Calu3 (cell line): ENCODE measurements at places on chromosomes 7 and 10. TPM values are rescaled to one million over a fixed set of nuclear protein-coding genes. Genes with fewer than 3 reads are reported as not detected.

HECW1 gene
- 0.17 and 0.33 TPM in 2 replicates for total RNA-seq

ZNF804B gene
- not detected in 2 replicates for total RNA-seq

CTAGE8 gene
- 3.9 and 4.3 TPM in 2 replicates for total RNA-seq

PIK3AP1 gene
- total RNA-seq: 114 and 117 TPM in 2 replicates

GPR141 gene
- not detected in 2 replicates for total RNA-seq

ZNF398 gene
- 14.6 and 17.0 TPM in 2 replicates for total RNA-seq

ODAD2 gene
- total RNA-seq: 0.20 and 0.61 TPM in 2 replicates

VPS37D gene
- total RNA-seq: 0.94 and 1.3 TPM in 2 replicates

FAM107B gene
- 164 and 168 TPM in 2 replicates for total RNA-seq

CLRN3 gene
- total RNA-seq: 0.52 and 0.76 TPM in 2 replicates

DENND11 gene
- total RNA-seq: 24.5 and 26.5 TPM in 2 replicates

DGKI gene
- not detected in 2 replicates for total RNA-seq

RBP3 gene
- not detected in 2 replicates for total RNA-seq

MRPL32 gene
- 86.4 and 87.8 TPM in 2 replicates for total RNA-seq

IL15RA gene
- 28.6 and 42.4 TPM in 2 replicates for total RNA-seq

LBX1 gene
- not detected in 2 replicates for total RNA-seq

CPA1 gene
- total RNA-seq: not detected in 2 replicates

CYP3A7 gene
- total RNA-seq: 0.71 and 0.86 TPM in 2 replicates

PILRB gene
- 40.0 and 40.4 TPM in 2 replicates for total RNA-seq
